ENCODE measurements at places on chromosomes 2 and 18.
A peak's percentile ranks its signal among the peaks of the same experiment; 100 is the strongest.

DNA sequence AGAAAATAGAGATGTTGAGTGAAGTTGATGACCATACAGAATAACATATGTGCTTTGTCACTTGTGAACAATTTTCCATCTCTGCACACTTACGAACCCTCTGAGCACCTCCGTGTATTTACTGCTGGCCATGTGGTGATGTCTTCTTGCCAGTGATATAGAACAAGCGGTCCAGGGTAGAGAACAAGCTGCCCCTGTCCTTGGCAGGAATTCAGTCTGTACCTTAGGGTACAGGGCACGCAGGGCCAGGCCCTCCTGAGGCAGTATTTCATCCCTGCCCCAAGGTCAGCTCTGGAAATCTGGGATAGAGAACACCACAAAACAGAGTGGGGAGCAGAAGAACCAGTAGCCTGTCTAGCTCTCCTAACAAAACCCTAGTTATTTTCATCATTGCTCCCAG is 44.6 kb downstream of the CDCA7 start:
- no peak for DNase-seq

GRCh38 chr2:47870641-47871540 is 35.4 kb downstream of the FBXO11 start:
- DNase-seq = no peak

- no peak for DNase-seq
Measured at GRCh38 chr2:168454737-168455644, 1.1 kb upstream of the CERS6 start.

GRCh38 chr18:69636529-69637301 is 236.0 kb downstream of the DOK6 start:
- no peak for DNase-seq

- DNase-seq = no peak
Measured at GRCh38 chr2:24410976-24411375, 50.6 kb upstream of the ITSN2 start.

DNA sequence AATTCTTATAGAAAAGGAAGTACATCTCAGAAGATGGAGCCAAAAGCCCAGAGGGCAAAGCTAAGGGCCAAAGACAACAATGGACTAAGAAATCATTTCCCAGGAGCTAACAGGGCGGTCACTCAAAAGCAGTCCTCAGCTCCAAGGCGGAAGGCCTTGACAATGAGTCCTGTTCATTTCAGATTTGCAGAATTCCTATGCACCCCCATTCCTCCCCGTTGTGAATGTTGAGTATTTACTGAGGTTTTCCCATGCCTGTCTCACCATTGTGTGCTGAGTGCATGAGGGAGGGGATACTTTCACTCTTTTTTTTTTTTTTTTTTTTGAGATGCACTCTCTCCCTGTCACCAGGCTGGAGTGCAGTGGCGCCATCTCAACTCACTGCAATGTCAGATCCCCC is 18.8 kb upstream of the DTNB start:
- no peak for DNase-seq

GRCh38 chr2:230227216-230227615 is 1.7 kb downstream of the SP140 start:
- no peak for DNase-seq

DNA sequence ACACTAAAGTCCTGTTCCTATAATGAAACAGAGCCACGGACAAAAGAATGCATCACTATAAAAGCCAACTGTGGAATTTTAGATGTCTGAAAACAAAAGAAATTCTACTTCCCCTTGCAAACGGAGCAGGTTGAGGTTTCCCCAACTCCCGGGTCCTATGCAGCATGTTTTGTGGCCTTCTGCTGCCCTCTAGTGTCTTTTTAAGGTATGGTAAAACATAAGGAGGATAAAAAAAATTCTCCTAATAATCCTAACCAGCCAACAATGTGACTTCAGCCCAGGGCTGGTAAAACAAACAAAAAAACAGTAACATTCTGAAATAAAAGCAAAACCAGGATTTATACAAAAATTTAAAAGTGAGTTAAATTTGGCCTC is 539.5 kb downstream of the NRXN1 start:
- peak; percentile 2 for DNase-seq

GRCh38 chr18:21265971-21266673 is 24.1 kb downstream of the GREB1L start:
- no peak for DNase-seq

- no peak for DNase-seq
Measured at GRCh38 chr2:23292024-23292423, 93.0 kb upstream of the KLHL29 start.

GRCh38 chr18:74870950-74871349 is 273.3 kb downstream of the ZNF407 start:
- DNase-seq = no peak

GRCh38 chr2:199309973-199310372 is 147.8 kb downstream of the SATB2 start:
- DNase-seq = no peak

DNA sequence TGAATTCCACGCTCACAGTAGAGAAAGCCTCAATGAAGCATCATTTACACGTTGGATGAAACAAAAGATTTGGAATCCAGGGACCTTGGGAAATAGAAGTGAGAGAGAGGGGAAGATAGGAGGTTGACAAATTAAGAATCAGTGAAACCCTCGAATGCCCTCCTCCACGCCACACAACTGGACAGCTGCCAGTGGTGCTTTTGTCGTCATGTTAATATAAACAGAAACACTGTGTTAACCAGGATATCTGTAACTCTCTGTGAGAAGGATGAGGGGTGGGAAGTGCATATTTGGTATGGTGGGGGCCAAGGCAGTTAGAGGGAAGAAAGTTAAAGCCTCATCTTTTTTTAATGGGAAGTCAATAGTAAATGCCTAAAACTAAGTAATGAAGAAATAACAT is 108.7 kb downstream of the GFPT1 start:
- no peak for DNase-seq

GRCh38 chr18:50806208-50806616 is 13.6 kb downstream of the MRO start:
- DNase-seq = no peak

DNA sequence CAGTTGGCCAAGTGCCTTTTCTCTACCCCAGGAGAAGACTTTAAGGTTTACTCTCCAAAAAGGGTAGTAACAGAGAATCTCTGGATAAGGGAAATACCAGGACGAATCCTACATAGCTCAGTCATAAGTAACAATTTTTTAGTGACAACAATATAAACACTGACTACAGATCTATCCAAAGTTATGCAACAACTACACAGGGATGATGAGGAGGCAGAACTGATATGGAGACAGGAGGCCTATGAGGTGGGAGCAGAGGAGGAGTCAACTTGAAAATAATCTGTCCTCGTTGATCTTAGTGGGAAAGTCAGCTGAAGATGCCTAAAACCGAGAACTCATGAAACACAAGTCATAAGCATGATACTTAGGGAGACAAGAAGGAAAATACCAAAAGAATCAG is 40.2 kb downstream of the SLC35F5 start:
- no peak for DNase-seq

- no peak for DNase-seq
Measured at GRCh38 chr2:126512026-126512425, 143.9 kb upstream of the GYPC start.

- DNase-seq = no peak
Measured at GRCh38 chr18:75334869-75335268, 92.6 kb downstream of the SMIM21 start.

- DNase-seq = no peak
Measured at GRCh38 chr2:3747826-3748225, 44.5 kb downstream of the DCDC2C start.

GRCh38 chr2:225487878-225488416 is 88.4 kb downstream of the NYAP2 start:
- no peak for DNase-seq

DNA sequence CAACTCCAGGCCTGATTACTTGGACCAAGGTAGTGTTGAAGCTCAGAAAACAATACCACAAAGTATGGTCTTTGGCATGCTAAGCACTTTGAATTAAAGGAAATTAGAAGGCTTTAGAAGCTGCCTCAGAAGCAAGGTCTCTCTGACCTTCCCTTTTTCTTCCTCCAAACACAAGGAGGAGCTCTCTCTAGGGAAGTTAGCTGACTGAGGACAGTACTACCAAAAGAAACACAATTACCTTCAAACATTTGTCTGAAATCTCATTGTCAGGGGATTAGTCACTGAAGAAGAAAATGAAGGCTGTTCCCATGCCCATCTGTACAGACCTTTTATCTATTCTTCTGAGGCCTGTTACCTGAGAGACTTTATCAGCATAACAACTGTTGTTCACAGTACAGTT is 279.3 kb downstream of the CDH20 start:
- DNase-seq = no peak

DNA sequence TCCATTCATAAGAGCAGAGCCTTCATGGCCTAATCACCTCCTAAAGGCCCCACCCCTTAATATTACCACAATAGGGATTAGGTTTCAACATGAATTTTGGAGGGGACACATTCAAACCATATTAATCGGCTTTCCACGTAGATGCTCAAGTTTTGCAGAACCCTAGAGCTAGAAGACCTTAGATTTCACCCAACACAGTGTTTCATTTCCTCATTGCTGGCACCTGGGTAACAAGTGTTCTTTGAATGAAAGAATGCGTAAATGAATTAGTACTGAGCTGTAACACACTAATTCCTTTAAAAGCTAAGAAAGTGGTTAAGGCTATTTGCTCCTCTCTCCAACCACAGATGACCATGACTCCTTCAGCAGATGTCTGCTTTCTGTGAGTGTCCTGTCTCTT is 252.5 kb downstream of the SMAD2 start:
- no peak for DNase-seq

DNA sequence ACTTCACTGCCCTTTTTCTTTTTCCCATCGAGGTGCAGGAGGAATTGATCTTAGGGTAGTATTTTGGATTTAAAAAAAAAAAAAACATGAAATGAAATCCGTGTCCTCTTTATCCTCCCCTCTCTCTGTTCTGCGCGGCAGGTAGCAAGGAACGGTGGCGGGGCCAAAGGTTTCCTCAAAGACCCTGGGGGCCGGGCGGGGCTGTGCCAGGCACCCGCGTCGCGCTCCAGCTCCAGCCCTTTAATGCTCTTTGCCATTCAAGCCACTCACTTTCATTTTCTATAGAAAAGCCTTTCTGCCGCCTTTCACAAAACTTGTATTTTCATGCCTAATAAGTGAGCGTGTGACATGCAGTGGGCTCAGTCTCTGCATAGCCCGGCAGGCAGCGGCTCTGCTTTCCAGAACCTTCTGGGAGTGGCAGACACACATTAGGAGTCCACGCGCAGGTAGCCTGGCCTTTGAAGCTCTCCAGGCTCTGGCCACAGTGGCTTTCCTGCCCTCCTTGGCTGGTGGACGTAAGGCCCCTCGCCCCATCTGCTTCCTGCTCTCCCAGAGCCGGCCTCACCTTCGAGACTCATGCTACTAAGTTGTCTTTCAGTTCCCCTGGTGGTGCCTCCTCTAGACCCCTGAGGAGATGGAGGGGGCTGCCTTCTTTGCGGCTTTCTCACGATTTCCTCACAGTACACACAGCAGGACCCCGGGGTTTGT is 41.7 kb downstream of the AGAP1 start:
- no peak for DNase-seq

DNA sequence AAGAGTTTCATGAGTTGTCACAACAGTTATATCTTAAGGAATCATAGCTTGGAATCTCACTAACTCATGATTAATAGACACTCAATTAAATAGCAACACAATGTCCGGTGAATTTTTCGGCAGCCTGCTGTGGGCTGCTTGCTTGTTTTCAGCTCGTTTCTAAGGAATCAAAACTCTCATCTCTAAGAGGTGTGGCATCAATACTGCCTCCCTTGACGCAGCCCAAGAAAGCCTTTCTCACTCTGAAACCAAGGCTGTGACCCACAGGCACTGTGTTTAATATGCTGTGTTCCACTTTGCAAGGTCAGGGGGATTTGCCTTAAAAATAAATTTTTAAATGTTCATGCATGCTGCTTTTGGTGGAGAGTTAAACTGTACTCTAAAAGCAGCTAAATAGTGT is 5.4 kb downstream of the DCC start:
- no peak for DNase-seq

DNA sequence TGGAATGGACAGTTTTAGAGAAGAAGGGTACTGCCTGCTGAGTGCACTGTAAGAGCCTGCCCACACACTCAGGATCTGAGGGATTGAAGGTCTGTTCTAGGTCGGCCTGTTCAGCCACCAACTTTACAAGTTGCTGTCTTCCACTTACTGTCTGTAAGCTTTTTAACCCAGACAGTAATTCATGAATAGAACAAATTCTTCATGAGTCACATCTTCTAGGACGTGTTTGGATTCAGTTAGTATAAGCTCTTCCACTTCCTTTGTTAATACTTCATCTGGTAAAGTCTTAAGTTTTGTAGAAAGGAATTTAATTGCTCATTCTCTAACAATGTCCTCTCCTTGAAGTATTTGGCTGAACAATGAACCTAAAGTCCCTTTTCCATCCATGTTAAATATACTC is 74.6 kb downstream of the PDE11A start:
- no peak for DNase-seq

GRCh38 chr2:33786881-33787280 is 187.8 kb upstream of the FAM98A start:
- DNase-seq = no peak

- DNase-seq = no peak
Measured at GRCh38 chr18:78936251-78937005, 43.2 kb upstream of the SALL3 start.

- no peak for DNase-seq
Measured at GRCh38 chr2:38000485-38001222, 75.3 kb downstream of the CYP1B1 start.

DNA sequence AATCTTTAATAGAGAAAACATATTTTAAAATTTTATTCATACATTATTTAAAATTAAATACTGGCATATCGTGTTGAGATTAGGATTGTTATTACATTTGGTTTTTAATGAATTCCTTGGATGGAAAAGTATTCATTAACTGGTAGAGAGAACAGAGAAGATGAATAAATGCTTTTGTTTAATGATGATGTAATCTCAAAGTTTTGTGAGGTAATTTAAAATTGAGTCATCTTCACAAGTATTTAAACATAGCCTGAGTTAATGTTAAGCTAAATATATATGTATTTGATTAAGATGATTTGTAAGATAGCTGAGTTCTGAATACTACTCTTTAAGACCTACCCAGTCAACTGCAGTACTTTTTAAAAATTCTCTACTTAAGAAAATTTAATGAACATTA is 713.4 kb upstream of the VRK2 start:
- no peak for DNase-seq

DNA sequence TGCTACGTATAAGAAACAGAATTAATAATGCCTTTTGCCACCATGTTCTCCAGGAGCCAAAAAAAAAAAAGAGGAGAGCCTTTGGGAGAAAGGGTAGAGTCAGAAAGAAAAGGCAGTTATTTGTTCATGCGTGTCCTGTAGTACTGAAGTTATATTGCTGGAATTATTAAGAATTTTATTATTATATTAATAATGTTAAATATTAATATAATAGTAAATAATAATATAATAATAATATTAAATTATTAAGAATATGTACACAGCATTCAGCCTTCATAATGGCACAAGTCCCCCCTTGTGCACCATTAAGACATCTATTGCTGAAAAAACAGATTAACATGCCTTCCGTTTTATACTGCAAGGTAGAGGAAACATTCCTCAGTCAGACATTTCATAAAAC is 8.1 kb downstream of the REG1A start:
- DNase-seq = no peak

- DNase-seq = no peak
Measured at GRCh38 chr2:30104307-30104706, 42.5 kb upstream of the YPEL5 start.

GRCh38 chr2:121994238-121995206 is 239.1 kb downstream of the TSN start:
- no peak for DNase-seq
